T-helper 17 cell (primary cell): ENCODE measurements at places on chromosomes 4 and X.

DNA sequence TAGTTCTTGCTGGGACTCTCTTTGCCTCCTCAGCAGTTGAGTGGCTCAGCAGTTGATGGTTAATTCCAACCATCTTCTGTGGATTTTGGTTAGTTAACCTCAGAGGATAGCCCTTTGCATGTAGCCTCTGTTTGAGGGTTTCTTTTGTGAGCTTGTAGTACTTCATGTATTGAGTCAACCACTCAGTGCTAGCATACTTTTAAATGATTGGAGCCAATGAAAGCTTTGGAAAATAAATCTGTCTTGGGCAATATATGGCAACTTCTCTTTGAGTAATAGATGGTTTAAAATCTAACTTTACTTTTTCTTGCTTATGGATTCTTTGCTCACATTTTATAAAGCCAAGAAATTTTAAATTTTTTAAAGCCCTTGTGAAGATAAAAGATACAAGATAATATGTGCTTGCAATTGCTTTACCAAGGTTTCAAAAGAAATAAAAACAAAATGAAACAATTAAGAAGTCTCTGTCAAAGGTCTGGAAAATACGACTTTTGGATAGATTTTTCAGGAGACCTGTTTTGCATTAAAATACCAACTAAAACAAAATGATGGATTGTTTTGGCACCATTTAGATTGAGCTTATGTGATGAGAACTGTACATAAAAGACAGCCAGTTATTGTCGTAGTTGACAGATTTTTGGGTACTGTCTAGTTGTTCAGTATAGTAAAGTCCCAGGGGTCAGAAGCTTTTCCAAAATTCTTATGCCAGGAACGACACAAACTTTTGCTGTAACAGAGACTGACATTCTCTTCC is 181.9 kb downstream of the SPRY1 start:
- DNase-seq, result no peak

- no peak for DNase-seq
Observed at GRCh38 chr4:181982437-181982836, 260.8 kb upstream of the TENM3 start.

DNA sequence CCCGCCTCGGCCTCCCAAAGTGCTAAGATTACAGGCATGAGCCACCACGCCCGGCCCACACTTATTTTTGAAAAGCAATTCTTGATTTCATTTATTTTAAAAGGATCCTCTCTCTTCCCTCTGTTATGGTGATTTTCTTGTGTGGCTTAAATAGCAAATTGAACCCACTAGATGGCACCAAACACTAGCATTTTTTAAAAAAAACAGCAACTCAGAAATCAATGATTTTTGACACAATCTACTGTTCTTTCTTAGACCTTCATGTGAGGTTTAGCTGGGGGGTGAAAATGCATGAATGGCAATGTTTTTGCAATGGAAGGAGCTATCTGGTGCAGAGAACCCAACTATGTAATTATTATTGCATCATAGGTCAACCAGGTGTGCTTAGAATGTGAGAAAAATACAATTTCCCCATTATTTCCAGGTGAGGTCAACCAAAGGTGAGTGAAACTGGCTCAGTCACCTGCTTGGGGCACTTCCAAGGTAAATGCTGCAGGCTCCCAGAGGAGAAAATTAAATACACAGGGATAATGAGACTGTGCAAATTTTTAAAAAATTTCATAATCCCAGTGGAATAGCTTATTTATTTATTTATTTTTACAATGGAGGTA is 226.7 kb upstream of the PRKX start:
- no peak for DNase-seq

DNA sequence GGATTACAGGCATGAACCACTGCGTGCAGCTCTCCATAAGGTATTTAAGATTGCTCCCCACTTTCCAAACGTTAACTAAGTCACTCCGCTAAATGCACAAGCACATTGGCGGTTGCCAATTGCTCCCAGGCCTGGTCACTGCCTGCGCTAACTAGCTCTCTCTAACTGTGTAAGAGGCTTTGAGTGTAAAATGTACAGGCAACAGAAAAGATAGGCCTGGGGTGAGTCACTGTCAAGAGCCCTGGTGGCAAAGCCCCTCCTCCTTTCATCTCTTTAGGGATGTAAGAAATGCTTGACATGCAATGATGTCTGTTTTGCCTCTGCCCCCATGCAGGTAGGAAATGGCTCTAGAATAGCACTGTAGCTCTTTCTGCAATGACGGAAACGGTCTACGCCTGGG is 329.7 kb upstream of the GATB start:
- DNase-seq, result no peak

- DNase-seq, result no peak
Observed at GRCh38 chr4:88195328-88196012, 37.0 kb upstream of the ABCG2 start.

GRCh38 chr4:148515248-148515647 is 73.0 kb upstream of the NR3C2 start:
- DNase-seq, result no peak

- no peak for DNase-seq
Observed at GRCh38 chr4:139196462-139196861, 19.4 kb upstream of the ELF2 start.

DNA sequence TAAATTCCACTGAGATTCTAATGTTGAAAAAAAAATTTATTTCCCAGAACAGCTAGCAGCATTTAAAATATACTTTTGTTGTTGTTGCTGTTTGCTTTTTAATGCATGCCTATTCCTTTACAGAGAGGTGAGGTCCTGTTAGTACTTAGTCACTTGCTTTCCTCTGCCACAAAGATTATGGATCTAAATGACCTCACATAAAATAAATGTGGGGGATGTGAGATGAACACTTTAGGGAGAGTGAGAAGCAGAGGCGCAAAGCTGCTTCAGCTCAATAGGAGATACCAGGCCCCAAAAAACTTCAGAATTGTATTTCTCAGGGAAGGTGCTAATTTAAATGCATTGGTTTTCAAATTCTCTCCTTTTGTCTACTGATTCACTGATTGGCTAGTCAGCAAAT is 4.0 kb downstream of the LDB2 start:
- DNase-seq, result no peak

DNA sequence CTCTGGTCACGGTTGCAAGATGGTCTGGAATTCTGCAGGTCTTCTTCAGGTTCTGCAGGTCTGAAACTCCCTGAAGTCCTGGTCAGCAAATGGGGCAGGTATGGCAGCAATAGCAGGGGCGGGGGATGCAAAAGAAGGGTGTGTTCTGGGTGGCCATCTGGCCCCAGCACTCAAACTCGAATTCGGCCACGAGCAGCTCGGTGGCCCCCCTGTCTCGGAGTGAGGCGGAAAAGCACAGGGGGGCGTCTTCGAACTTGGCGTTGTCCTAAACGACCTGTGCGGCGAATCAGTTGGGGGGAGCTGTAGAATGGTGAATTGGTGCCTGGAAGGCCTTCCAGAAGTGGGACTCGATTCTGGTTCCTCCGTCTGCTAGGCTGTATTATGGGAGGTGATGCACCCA is 2.1 kb downstream of the RTL5 start:
- no peak for DNase-seq

- no peak for DNase-seq
Observed at GRCh38 chrX:134737061-134737460, 78.8 kb upstream of the PLAC1 start.

GRCh38 chr4:8264106-8264505 is 5.4 kb upstream of the HTRA3 start:
- no peak for DNase-seq

DNA sequence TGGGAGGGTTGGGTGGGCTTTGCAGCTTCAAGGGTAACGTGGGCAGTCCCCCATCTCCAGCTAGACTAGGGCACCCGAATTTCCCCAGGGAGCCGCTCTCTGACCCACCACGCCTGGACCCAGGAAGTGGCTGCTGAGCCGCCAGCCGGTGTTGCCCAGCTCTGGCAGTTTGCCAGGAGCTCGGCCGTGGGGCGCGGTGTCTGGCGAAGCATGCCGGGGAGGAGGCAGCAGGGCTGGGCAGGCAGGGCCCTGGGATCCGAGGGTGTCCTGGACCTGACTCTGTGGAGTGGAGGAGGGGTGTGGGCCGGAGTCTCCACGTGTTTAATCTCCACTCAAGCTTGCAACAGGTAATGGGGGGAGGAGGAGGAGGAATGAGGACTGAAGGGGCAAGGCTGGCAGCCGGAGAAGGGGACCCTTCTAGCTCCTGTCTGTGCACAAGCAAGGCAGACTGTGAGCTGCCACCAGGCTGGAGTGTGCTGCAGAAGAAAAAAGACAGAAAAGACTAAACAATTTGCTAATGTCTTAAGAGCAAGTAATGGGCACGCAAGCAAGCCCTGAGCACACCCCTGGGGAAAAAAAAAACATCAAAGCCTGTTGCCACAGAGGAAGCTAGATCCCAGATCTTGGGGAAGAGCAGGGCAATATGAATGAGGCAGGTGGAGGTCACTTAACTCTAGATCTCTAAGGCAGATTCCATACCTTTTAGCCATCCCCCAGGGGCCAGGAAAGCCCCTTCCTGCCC is 2.4 kb downstream of the LONRF3 start:
- peak; percentile 18 for DNase-seq

DNA sequence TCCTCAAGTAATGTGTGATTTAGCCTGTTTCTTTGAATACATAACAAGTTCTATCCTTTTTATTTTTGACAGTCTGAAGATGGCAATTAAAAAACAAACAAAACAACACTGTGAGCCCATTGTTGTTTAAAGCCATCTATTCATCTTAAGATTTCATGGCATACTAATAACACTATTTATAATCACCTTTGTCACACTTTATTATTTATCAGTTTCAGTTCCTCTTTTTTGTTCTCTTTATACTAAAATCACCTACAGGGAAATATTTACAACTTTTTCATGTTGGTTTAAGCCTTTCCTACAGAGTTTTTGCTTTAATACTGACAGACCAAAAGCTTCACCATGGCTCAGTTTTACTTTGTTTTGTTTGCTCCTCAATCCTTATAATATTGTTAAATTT is 247.4 kb upstream of the CTSO start:
- no peak for DNase-seq

GRCh38 chr4:184448821-184449220 is 25.5 kb downstream of the IRF2 start:
- no peak for DNase-seq

DNA sequence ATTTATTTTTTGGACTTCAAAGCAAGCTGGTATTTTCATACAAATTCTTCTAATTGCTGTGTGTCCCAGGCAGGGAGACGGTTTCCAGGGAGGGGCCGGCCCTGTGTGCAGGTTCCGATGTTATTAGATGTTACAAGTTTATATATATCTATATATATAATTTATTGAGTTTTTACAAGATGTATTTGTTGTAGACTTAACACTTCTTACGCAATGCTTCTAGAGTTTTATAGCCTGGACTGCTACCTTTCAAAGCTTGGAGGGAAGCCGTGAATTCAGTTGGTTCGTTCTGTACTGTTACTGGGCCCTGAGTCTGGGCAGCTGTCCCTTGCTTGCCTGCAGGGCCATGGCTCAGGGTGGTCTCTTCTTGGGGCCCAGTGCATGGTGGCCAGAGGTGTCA is 15.3 kb downstream of the FGFR3 start:
- DNase-seq, result no peak

- DNase-seq, result no peak
Observed at GRCh38 chrX:48695534-48695896, 1.0 kb upstream of the SUV39H1 start.

DNA sequence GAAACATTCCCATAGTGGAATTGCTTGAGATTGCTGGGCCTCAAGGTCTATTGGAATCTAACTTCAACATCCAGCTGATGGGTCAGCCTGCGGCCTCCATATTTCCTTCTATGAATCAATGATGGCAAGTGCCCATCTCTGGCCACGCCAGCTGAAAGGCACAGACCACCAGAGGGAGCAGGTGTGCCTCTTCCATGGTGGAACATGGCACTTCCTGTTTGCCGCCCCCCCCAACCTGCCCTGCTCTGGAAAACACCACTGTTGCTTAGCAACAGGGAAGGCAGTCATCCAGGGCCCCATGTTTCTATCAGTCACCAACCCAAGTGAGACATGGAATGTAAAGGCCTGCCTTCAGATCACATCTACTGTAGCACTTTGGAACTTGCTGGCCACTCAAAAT is 11.6 kb downstream of the PAGE4 start:
- no peak for DNase-seq

- no peak for DNase-seq
Observed at GRCh38 chr4:94577136-94577535, 125.4 kb downstream of the PDLIM5 start.

DNA sequence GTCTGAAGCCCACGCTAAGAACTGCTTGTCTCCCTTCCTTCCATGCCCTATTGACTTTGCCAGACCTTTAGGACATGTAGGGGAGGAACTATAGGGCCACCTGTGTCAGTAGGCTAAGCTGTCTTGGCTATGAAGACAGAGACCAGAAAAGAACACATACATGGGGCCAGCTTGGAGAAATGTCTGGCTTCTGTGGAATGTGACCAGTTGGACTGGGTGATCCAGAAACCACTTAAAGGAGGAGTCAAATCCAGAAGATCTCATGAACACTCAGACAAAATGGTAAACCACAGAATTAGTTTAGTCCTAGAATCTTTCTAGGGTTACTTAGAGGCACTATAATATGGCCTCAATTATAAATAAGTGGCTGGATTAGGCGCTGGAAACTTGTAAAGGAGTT is 42.0 kb downstream of the PHKA2 start:
- DNase-seq, result no peak

GRCh38 chr4:124427095-124427767 is 285.3 kb downstream of the ANKRD50 start:
- no peak for DNase-seq

GRCh38 chr4:23970201-23970850 is 80.5 kb upstream of the PPARGC1A start:
- DNase-seq, result no peak

DNA sequence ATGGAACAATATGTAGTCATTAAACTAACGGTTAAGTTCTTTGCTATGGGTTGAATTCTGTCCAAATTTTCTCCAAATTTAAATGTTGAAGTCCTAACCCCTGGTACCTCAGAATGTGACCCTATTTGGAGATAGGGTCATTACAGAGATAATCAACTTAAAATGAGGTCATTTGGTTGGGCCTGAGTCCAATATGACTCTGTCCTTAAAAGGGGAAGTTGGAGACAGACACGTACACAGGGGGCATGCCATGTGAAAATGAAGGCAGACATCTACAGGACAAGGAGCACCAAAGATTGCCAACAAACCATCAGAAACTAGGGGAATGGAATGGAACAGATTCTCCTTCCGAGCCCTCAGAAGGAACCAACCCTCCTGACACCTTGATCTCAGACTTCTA is 492.0 kb upstream of the FTHL17 start:
- DNase-seq, result no peak

- DNase-seq, result no peak
Observed at GRCh38 chr4:109041463-109042360, 260.7 kb downstream of the COL25A1 start.

DNA sequence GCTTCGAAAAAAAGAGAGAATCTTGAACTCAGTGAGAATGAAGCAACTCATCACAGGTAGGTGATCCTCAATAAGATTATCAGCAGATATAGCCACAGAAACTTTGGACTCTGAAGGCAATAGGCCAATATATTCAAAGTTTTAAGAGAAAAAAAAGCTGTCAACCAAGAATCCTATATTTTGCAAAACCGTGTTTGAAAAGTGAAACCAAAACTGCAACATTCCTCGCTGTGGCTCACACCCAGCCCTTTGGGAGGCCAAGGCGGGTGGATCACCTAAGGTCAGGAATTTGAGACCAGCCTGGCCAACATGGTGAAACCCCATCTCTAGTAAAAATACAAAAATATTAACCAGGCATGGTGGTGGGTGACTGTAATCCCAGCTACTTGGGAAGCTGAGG is 22.8 kb downstream of the MAD2L1 start:
- DNase-seq, result no peak
